ENCODE measurements at places on chromosomes 3 and 15.

- no peak for DNase-seq
Observed at GRCh38 chr3:115292677-115293165, 145.6 kb upstream of the ZBTB20 start.

GRCh38 chr3:113245761-113246161, 34.4 kb downstream of the BOC start:
- DNase-seq = no peak

DNA sequence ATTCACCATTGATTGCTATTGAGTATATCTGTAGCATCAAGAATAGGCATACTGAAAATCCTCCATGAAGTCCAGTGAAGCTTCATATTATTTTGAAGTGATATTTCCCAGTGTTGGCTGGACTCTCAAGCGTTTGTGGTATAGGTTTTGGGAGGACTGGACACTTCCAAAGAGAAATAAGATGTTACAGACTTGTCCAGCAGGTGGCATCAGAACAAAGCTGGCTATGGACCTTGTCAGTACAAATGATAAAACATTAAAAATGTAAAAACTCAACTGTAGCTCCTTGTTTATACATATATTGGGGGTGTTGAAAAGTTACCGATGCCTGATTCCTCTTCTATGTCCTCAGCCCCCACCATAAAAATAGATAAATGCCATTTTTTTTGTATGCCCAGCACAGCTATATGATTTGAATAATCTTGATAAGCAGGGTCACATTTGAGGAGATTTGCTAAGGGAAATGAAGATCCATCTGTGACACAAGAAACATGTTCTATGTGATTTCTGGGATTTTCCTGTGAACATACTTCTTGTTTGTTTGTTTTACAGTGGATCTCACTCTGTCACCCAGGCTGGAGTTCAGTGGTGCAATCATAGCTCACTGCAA, 54.5 kb upstream of the GOLGA6B start:
- peak; percentile 44 for DNase-seq

- no peak for DNase-seq
Observed at GRCh38 chr15:81660976-81661375, 287.0 kb upstream of the TMC3 start.

- DNase-seq = peak; percentile 83
Observed at GRCh38 chr15:41935566-41936020, 36.8 kb downstream of the EHD4 start.

GRCh38 chr15:101617390-101617965, 34.7 kb downstream of the TM2D3 start:
- no peak for DNase-seq

GRCh38 chr15:76447728-76448441, 111.3 kb downstream of the ISL2 start:
- DNase-seq = no peak

DNA sequence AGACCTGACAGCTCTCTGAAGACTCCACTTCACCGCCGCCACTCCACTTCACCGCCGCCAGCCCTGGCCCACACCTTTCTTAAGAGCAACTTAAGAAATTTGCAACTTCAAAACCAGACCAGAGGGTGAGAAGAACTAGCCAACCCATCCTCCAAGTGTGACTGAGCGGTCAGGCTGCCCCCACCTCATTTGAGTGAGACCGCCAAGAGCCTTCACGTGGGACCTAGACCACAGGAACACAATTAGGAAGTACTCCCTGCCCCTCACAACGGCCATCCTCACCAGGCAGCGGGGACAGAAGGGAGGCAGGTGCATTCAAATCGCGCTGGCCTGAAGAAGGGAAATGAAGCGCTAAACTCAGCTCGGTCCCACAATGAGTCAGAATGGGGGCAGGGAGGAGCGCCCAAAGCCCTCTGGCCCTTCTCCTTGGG, 156.8 kb upstream of the BCL6 start:
- DNase-seq = no peak

DNA sequence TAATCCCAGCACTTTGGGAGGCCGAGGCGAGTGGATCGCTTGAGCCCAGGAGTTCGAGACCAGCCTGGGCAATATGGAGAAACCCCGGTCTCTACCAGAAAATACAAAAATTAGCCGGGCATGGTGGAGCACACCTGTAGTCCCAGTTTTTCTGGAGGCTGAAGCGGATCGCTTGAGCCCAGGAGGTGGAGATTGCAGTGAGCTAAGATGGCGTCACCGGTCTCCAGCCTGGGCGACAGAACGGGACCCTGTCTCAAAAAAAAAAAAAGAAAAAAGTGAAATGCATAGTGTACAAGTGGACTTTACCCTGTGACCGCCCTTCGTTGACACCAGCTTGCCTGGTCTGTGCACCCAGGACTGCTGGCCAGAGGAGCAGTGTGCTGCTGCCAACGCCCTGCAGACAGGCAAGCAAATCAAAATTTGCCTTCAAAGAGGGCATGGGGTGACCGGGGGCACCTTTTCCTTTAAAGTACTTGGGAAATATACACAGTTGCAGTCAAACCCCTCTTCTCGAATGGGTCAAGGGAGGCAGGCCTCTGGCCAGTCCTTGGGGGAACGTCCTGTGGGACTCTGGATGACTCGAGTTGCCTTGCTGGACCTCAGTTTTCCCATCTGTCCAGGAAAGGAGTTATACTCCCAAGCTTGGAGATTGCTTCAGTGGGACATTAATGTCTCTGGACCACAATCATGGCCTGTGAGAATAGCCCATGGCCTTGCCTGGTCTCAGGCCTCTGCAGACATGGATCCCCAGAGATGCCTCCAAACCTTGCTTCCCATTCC, 1.0 kb downstream of the XYLB start:
- no peak for DNase-seq

- DNase-seq = no peak
Observed at GRCh38 chr3:170350515-170351413, 6.8 kb upstream of the SKIL start.

- no peak for DNase-seq
Observed at GRCh38 chr3:141181819-141182218, 49.8 kb upstream of the PXYLP1 start.

DNA sequence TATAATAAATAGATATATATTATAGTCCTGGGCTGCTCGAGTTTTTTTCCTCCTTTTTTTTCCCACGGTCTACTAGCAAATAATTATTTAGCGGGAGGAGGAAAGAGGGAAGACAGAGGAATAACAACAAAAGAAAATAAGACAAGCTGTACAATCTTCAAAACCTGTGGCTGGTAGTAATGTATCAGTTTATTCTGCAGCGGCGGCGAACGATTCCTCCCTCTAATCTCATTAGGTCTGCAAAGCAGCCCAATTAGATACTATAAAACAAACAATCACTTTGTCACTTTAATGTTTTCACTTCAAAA, 390 bp upstream of the TLE3 start:
- no peak for DNase-seq

DNA sequence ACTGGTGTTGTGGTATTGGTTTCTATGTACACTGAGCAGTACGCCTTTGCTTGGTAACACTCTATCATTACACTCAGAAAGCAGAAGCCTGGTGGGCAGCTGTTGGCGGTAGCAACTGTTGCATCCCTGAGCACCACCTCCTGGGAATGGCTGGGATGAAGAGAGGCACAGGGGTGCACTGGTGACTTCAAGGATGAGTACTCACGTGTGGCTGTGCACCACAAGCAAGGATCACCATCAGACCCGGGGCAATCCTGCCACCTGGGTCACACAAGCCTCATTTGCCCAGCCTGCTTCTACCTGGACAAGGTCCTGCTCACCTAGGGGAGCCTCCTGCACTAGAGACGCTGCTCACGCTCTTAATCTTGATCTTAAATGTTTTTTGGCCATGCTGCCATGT, 336.4 kb downstream of the SI start:
- no peak for DNase-seq

DNA sequence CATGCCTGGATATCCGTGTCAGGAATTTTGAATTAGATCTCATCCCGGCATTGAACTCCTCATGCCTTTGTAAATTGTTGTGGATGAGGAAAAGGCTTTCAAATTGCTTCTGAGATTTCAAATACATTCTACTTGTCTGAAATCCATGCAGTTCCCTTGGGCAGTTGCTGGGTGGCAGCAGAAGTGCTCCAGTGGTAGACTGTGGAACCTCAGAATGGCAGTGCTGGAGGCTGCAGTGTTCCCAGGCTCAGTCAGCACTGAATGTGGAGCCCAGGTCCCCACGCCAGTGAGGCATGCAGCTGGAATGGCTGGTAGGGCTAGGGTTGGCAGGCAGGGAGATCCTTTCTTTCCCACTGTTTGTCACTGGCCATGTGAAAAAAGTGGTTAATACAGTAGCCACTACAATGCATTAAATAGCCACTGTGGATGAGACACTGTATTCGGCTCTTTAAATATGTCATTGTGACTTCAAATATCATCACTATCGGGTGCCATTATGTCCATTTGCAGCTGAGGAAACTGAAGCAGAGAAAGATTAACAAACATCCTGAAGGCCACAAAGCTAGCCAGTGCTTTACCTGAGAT, 98.6 kb downstream of the TPRG1 start:
- DNase-seq = peak; percentile 64

GRCh38 chr3:53377794-53378193, 30.5 kb upstream of the DCP1A start:
- DNase-seq = no peak

GRCh38 chr3:53023072-53023823, 22.6 kb downstream of the SFMBT1 start:
- DNase-seq = peak; percentile 29

DNA sequence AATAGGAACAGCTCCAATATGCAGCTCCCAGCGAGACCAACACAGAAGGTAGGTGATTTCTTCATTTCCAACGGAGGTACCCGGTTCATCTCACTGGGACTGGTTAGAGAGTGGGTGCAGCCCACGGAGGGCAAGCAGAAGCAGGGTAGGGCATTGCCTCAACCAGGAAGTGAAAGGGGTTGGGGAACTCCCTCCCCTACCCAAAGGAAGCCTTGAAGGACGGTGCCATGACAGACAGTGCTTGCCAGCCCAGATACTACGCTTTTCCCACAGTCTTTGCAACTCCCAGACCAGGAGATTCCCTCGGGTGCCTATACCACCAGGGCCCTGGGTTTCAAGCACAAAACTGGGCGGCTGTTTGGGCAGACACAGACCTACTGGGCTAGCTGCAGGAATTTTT, 576.9 kb upstream of the NECTIN3 start:
- no peak for DNase-seq

GRCh38 chr3:164929642-164930041, 148.7 kb downstream of the SI start:
- DNase-seq = no peak

- no peak for DNase-seq
Observed at GRCh38 chr15:69277316-69277715, 21.4 kb upstream of the PAQR5 start.

GRCh38 chr3:194720048-194720447, 34.4 kb downstream of the FAM43A start:
- DNase-seq = no peak

DNA sequence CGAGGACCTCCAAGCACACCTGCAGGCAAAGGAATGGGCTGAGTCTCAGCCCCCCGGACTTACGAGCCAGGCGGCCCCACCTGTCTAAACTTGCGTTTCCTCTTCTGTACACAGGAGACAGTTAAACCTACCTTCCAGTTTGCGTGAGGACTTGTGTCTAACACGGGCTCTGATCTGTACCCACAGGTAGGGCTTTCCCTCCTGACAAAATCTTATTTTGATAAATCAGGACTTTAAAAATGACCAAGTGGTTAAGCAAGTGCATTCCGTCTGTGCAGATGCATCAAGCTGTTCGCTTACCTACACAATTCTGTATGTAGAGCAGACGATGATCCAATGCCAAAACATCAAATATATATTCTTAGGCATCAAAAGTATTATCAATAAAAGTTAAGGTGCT, 238.0 kb downstream of the XXYLT1 start:
- DNase-seq = no peak

GRCh38 chr3:63324621-63325020, 46.5 kb downstream of the SYNPR start:
- DNase-seq = no peak

GRCh38 chr3:60912876-60913275, 338.4 kb downstream of the FHIT start:
- no peak for DNase-seq

DNA sequence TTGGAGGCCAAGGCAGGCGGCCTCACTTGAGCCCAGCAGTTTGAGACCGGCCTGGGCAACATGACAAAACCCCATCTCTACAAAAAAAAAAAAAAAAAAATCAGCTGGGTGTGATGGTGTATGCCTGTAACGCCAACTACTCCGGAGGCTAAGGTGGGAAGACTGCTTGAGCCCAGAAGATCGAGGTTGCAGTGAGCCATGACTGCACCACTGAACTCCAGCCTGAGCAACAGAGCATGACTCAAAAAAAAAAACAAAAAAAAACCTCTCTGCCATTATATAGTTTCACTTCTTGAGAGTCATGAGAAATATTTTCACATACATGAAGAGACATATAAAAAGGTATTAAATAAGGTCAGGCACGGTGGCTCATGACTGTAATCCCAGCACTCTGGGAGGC, 45.9 kb upstream of the CP start:
- no peak for DNase-seq

GRCh38 chr3:32109256-32109655, 2.8 kb downstream of the GPD1L start:
- DNase-seq = no peak

- no peak for DNase-seq
Observed at GRCh38 chr3:65398953-65399352, 639.8 kb downstream of the MAGI1 start.

DNA sequence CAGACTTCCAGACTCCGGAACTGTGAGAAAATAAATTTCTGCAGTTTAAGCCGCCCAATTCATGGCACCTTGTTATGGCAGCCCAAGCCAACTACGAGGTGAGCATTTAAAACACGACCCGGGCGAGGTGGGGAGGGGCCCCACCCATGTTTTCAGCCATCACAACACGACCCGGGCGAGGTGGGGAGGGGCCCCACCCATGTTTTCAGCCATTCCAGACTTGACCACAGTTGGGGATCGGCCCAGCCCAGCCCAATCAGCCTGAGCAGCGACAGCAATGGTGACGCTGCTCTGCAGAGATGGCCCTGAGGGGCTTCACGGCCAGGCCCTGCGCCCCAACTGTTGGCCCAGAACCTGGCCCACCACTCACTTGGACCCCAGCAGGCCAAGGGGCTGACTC, 93.1 kb downstream of the ATP10A start:
- no peak for DNase-seq

DNA sequence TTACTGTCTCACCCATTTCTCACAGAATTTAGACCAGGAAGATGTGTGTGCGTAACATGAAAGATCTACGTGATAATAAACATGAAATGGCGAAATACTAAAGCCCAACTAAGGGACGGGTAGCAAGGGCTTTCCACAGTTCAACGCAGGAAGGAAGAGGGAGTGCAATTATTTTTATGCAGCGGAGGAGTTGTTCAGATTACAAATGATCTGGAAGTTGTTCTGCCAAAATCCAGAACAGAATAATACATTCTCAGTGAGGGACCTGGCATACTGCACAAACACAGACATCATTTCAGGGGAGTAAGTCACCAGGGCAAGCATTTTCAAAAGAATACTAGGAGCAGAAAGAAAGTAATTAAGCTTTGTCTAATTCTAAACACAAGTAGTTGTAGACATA, 133.6 kb upstream of the RAP2B start:
- DNase-seq = no peak

GRCh38 chr3:186637686-186638085, 2.5 kb upstream of the FETUB start:
- no peak for DNase-seq

GRCh38 chr3:139425745-139426400, 36.4 kb upstream of the COPB2 start:
- no peak for DNase-seq

GRCh38 chr3:115632026-115632425, 8.7 kb downstream of the GAP43 start:
- DNase-seq = no peak

- DNase-seq = no peak
Observed at GRCh38 chr15:90295270-90295648, 29.8 kb downstream of the NGRN start.

GRCh38 chr3:195758721-195759353, 38.1 kb downstream of the MUC20 start:
- no peak for DNase-seq
